ENCODE measurements at places on chromosomes 12 and 14. TPM values are rescaled to one million over a fixed set of nuclear protein-coding genes. Genes with fewer than 3 reads are reported as not detected.

- DNase-seq = no peak
These were observed 54.8 kb downstream of the PPFIBP1 start for GRCh38 chr12:27578689-27579372.

GRCh38 chr12:104702565-104703139 is 245.9 kb downstream of the CHST11 start:
- DNase-seq = peak; percentile 80

GRCh38 chr12:123163227-123163626 is 12.3 kb upstream of the PITPNM2 start:
- no peak for DNase-seq

Gene TAS2R42
- total RNA-seq = not detected

Gene SPRYD3
- 71.6 TPM for total RNA-seq

Gene DNAH10
- total RNA-seq = not detected

- no peak for DNase-seq
These were observed 288.4 kb downstream of the FBXL14 start for GRCh38 chr12:1305791-1306500.

GRCh38 chr14:76781648-76782051 is 20.4 kb downstream of the VASH1 start:
- DNase-seq = no peak

Gene ART4
- 11.6 TPM for total RNA-seq

DNA sequence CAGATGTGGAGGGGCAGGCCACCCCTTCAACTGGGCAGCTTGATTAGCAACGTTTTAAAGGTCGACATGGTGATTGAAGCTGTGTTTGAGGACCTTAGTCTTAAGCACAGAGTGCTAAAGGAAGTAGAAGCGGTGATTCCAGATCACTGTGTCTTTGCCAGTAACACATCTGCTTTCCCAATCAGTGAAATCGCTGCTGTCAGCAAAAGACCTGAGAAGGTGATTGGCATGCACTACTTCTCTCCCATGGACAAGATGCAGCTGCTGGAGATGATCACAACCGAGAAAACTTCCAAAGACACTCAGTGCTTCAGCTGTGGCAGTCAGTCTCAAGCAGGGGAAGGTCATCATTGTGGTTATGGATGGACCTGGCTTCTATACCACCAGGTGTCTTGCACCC is 23.9 kb upstream of the AICDA start:
- no peak for DNase-seq

GRCh38 chr12:95608252-95609033 is 57.2 kb upstream of the USP44 start:
- DNase-seq = peak; percentile 89

Gene CMKLR1
- 55.4 TPM for total RNA-seq

Gene LALBA
- not detected for total RNA-seq

GRCh38 chr12:89836026-89836425 is 127.4 kb upstream of the ATP2B1 start:
- DNase-seq = no peak

DNA sequence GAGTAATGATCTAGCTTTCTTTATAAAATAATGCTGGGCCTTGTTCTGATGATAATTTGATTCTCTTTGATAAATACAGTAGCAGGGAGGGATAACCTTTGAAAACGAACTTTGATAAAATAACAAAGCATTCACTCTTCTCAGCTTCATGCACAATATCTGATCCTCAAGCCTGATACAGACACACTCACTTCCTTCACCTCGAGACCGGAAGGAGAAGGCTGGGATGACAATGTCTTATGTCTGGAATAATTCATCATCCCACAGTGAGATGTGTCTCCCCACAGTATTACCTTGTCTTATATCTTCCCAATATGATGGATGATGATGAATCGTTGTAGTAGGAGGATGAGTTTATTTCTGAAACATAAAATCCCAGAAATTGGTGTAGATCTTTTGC is 15.5 kb upstream of the NR1H4 start:
- no peak for DNase-seq

DNA sequence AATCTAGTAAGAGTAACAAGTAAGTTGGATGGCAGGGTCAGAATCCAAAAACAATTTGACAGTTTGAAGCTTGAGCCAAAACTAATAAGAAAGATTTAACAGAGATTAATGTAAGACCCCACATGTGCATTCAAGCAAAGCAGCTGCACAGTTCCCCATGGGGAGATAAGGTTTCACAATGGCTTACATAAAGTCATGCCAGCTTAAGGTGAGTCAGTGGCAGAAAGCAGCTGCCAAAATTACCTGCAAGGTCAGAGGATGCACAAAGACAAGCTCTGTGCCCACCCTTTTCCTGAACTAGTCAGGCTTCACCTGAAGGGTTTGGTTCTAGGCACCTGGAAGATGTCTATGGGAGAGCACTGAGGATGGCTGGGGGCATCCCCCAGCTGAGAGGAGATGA is 36.6 kb upstream of the KRT77 start:
- DNase-seq = no peak

Gene ENDOU
- 0.29 TPM for total RNA-seq

- DNase-seq = no peak
These were observed 208.7 kb upstream of the BCL2L14 start for GRCh38 chr12:11861864-11862600.

GRCh38 chr12:49733219-49734017 is 7.9 kb upstream of the TMBIM6 start:
- DNase-seq = no peak

DNA sequence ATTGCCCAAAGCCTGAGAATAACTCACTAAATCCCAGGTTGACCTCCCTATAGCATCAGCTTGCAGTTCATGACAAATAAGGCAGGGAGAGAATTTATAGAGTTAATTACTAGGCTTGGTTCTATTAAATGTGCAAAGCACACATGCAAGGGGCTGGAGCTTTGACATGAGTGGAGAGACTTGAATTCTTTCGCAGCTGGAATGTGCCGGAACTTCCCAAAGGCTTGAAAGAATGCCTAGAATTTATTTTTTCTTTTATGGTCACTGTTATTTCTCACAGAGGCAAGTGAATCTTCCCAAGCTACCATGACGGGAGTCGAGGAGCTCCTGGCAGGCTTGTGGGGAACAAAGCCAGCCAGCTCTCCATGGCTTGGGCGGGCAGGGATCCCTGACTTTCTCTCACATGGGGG is 95.5 kb upstream of the USP44 start:
- DNase-seq = no peak

DNA sequence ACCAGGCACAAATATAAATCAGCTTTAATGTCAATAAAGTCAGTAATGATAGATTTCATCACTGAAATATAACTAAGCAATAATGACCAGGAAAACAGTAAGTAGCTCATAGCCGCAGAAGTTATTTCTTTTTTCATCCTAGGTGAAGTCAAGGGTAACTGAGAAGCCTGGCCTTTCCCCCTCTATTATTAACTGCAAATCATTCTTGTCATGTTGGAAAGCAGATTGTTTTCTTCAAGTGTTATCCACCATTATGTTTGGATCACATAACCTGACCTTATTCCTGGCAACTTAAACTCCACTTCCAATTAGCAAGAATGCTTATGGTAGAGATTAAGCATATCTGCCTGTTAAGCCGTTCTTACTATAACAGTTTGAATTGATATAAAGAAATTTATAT is 603.4 kb upstream of the FOXG1 start:
- no peak for DNase-seq

GRCh38 chr12:128259556-128260070 is 7.4 kb upstream of the TMEM132C start:
- no peak for DNase-seq

Gene ADAMTS20
- total RNA-seq = not detected

Gene LRFN5
- total RNA-seq = 5.5 TPM

DNA sequence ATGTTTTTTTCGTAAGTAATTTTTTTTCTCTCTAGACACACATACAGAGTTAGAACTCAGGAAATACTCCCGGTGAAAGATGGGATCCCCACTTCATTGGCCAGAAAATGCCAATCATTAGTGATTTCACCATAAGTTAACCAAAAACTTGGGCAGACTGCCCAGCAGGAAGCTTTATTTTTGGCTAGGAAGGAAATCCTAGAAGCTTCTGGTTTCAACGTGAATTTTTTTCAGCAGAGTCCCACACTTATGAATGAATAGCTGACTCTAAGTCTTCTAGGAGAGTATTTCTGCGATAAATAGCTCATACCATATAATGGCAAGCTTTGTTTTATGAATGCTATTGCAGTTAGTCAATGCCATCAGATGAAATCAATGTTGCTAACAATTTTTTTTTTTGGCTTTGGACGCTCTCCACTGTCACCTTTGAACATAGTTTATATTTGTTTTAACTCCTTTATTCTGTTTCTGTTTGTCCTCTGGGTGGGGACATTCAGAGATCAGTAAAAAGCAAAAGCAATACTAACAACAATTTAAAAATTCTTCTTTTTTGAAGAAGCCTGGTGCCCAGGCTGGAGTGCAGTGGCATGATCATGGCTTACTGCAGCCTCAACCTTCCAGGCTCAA is 9.5 kb downstream of the PPP1CC start:
- DNase-seq = no peak

GRCh38 chr12:20657496-20657895 is 37.6 kb upstream of the SLCO1C1 start:
- no peak for DNase-seq

Gene GPR33
- not detected for total RNA-seq

DNA sequence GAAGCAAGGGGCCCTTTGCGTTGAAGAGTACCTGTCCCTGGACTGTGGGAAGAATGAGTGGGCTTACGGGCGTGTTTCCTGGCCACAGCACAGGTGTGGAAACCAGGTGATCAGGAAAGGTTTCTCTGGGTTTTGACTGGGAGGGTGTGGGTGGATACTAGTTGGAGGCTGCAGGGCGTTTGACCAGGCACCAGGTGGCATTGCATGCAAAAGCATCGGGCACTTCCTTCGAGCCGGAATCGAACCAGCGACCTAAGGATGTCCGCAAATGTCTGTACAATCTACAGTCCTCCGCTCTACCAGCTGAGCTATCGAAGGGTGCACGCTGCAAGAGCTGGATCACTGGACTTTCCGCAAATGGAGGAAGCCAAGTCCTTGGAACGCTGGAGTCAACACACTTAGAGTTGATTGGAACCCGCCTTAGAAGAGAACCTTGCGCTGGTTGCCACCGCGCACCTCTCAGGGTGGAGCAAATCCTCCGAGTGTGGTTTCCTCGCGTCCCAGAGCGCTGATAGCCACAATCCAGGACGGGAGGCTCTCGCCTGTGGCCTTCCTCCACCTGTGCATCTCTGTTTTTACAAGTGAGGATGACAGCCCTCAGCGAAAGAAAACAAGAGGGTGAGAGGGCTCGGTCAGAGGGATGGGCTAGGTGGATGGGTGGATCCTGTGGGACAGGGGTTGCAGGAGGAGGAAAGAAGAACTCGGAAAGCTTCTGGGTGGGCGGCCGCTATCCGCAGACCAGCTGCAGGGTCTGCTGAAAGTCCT is 21.2 kb upstream of the RNASE4 start:
- DNase-seq = peak; percentile 74

- no peak for DNase-seq
These were observed 93.2 kb downstream of the CHST11 start for GRCh38 chr12:104549815-104550480.

DNA sequence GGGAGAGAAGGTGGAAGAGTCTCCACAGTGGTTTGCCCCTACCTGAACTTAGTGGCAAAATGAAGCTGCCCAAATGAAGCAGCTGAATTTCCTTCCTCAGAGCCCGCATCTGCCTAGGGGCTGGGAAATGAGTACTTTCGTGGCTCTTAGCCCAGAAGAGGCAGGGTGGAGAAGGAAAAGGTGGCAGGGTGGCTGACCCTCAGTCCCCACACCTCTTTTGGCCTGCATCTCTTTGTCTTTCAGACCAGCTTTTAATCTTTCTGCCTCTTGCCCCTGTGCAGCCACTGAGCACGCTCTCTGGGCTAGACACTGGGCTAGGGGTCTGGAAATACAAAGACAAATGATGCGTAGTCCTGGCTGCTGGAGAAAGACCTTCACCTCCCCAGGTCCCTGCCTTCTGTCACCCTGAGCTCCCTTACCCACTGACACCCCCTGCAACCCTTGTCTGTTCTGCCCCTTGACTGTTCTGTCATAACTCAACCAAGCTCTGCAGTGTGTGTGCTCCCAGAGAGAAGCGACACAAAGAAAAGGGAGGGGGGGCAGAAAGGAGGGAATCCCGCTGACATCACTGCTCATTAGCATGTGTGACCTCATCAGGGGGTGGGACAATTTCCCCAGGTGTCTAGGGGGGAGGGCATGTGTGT is 371 bp upstream of the REM2 start:
- no peak for DNase-seq

Gene LMBR1L
- 104 TPM for total RNA-seq

DNA sequence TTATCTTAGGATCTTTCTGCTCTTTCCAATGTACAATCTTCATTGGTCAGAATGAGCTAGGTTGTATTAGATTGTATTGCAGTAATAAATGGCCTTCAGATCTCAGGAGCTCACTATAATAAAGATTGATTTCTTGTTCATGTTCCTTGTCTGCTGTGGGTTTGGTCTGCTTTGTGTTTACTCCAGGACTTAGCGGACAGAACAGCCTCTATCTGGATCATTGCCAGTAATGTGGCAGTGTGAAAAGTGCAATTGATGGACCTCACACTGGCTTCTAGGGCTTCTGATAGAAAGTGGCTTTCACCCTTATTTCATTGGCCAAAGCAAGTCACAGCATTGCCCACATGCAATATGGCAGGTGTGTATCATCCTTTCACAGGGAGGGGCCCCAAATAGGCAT is 81.2 kb downstream of the BTG1 start:
- no peak for DNase-seq

DNA sequence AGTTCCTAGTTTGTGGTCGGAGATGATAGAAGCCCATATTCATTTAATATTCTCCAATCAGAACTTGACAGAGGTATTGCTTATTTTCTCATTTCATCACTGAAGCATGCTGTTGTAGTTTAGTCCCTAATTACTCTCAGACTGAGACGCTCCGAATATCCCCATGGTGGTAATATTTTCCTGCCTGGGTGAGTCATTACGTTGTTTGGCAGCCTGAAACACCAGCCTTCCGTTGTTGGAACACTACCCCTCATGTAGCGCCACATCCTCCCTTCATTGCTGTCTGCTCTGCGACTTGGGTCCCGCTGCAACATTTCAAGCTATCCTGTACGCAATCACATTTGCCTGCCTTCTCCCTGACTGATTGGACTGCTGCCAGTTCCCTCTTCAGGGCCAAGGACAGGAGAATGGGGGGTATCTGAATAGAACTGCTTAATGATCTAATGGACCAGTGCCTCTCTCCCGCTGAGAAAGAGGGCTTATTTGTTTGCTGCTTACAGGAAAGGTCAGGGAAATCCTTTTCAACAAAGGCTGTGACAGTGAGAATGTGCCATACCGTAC is 369.1 kb downstream of the NPAS3 start:
- DNase-seq = no peak

DNA sequence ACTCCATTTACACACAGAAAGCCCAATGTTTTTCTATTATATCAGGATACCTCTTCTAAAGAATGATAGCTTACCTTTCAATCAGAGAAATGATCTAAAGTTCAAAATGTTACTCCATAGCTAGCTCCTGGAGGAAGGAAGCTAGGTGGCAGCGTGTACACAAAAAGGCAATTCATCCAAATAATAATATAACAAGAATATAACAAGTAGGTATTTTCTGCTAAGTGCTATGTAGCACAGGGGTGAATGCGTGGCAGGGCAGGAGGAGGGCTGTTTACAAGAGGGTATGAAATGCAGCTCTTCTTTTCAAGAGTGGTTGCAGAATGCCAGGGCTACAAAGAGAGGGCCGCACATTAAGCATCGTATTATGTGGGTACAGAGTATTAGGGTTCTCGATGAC is 663 bp upstream of the SNAPC1 start:
- DNase-seq = no peak
